HT1080 (cell line): ENCODE measurements at places on chromosomes 12 and 14. TPM values are rescaled to one million over a fixed set of nuclear protein-coding genes. Genes with fewer than 3 reads are reported as not detected.

DNA sequence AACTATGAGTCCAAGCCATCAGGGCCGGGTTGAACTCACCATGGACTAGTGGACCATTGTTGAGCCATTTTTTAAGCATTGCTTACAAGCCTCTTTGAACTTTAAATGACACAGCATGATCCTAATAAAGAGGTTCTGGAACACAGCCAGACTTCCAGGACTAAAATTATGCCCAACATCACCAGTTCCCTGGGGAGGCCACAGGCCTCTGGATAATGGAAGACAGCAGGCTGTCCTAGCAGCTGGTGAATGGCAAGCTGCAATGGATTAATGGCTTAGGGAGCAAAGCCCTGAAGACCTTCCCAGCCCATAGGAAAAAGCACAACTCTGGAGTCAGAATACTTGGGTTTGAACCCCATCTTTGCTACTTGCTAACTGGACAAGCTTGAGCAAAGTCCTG, 71.3 kb downstream of the FLRT2 start:
- no peak for DNase-seq

GRCh38 chr14:78790271-78790670, 620.1 kb downstream of the NRXN3 start:
- DNase-seq: no peak

DNA sequence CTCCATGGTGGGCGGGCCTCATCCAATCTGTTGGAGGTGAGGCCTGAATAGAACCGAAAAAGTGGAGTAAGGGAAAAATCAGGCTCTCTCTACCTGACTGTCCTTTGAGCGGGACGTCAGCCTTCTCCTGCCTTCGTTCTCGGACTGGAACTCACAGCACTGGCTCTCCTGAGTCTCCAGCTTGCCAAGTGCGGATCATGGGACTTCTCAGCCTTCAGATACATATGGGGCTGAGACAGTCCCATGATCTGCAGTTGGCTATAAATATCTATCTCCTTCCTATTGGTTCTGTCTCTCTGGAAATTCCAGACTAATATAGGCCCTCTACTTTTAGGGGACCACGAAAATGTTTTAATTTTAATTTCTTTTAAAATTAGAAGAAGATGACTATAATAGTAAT, 29.7 kb upstream of the PLEK2 start:
- DNase-seq: no peak

FGFR1OP2 gene
- 49.4 and 56.5 TPM in 2 replicates for total RNA-seq

DNA sequence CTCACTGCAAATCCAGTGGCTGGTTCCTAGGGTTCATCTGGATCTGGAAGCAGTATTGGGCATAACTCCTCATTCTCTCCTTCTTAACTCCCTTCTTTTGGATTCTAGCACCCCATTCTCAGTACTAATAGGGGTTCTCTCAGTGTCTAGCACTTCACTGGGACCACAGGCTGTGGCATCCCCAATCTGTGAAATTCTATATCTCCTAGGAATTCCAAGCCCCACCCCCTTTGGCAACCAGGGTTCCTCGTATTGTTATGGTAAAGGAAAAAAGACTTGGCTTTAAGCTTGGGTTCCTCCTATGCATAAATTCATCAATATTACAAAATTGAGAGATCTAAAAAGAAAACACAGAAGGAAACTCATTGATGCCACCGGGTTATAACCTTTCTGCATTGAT, 45.0 kb upstream of the FBXO21 start:
- no peak for DNase-seq

DNA sequence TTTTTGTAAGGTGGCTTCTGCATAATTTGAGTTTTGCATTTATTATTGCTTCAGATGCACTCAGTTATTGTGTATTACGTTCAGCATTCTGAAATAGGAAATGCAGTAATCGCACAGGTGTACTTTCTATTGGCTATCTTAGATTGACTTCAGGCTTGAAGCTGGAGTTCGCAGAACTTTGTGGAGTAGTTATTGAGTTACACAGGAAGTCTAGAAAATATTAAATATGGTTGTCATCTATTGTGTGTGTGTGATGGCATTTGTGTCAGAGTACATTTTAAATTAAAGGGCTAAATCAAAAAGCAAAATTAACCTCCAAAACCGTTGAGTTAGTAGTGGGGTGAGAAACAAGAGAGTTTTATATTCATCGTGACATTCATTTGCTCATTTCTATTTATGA, 2.7 kb downstream of the ARID2 start:
- no peak for DNase-seq

DNA sequence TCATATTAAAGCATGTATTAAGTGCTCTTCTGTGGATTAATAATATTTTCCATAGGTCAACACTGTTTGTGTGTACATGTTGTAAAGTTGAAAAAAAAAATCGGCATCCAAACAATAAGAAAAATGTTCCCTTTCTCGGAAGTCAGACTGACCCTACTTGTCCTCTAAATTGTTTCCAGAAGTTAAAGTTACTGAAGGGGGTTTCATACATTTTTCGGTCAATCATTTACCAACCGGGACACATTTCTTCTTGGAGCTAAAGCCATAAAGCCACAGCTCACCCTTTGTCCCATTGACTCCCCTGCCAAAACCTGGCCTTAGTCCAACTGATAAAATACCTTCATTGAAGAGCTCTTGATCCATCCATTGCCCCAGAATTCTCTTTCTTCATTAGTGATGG, 230.0 kb downstream of the ANO2 start:
- no peak for DNase-seq

GRCh38 chr12:112967858-112968257, 10.5 kb upstream of the OAS2 start:
- no peak for DNase-seq

DNA sequence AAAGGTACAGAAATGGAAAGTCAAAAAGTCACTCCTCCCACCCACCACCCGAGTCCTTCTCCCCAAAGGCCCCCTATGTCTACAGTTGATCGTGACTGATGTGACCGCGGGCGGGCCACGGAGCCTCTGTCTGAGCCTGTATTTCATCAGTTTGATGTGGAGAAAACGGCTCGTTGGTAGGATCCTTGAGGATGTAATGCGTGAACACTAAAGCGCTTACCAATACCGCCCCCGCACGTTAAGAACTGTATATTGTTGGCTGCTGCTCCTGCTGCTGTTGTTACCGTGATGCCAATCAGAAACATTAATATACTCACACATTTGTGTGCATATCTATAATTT, 24.6 kb upstream of the UBC start:
- DNase-seq: no peak

GPD1 gene
- 0.27 and 0.31 TPM in 2 replicates for total RNA-seq

DNA sequence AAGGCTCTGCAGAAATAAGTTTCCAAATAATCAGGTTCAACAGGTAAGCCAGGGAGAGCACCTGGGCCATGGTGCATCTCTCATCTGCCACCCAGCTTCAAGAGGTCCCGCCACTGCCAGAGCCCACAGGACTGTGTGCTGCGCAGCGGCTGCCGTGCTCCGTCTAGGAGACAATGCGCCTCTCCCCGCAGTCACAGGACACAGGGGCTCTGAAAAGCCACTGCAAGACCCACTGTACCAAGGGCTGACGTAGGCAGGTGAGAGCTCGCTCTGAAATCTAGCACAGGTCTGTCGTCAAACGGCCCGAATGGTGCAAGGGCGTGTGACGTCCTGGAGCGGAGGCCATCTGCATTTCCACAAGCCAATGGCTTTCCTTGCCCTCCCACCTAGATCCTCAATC, 201.1 kb downstream of the CALM1 start:
- no peak for DNase-seq

KRT1 gene
- not detected in 2 replicates for total RNA-seq

JAG2 gene
- 0.47 and 0.48 TPM in 2 replicates for total RNA-seq

SOAT2 gene
- total RNA-seq: not detected in 2 replicates

GRCh38 chr12:15216036-15216889, 5.0 kb downstream of the RERG start:
- DNase-seq: no peak

- DNase-seq: peak; percentile 81
These were observed 75.2 kb upstream of the PLEKHG3 start for GRCh38 chr14:64628940-64629408.

DNA sequence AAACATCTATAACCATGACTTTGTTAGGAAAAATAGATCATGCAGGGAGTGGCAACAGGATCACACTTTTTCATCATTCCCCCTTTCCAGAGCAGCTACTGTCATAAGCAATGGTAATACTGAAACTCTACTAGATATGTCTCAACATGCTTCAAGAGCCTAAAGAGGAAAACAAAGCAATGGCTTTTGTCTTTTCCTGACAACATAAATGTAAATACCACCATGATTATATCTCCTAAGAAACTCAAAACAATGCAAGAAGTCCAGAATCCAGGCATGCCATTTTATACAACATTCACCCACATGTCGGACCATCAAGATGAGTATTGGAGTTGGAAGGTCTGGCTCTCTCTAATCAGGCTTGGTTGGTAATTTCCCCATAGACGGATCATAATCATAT, 78.7 kb downstream of the KIF21A start:
- DNase-seq: no peak

DNA sequence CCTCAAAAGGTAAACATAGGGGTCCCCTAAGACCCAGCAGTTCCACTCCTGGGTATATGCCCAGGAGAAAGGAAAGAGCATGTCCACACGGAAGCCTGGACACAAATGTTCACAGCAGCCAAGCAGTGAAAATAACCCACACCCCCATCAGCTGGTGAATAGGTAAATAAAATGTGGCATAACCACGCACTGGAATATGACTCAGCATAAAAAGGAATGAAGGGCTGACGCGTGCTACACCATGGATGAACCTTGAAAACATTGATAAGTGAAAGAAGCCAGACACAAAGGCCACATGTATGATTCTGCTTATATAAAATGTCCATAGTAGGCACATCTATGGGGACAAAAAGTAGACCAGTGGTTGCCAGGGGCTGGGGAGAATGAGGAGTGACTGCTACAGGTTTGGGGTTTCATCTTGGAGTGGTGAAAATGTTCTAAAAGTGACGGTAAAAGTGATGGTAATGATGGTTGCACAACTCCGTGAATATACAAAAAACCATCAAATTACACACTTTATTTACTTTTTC, 3.8 kb upstream of the SCARB1 start:
- peak; percentile 54 for DNase-seq

DNA sequence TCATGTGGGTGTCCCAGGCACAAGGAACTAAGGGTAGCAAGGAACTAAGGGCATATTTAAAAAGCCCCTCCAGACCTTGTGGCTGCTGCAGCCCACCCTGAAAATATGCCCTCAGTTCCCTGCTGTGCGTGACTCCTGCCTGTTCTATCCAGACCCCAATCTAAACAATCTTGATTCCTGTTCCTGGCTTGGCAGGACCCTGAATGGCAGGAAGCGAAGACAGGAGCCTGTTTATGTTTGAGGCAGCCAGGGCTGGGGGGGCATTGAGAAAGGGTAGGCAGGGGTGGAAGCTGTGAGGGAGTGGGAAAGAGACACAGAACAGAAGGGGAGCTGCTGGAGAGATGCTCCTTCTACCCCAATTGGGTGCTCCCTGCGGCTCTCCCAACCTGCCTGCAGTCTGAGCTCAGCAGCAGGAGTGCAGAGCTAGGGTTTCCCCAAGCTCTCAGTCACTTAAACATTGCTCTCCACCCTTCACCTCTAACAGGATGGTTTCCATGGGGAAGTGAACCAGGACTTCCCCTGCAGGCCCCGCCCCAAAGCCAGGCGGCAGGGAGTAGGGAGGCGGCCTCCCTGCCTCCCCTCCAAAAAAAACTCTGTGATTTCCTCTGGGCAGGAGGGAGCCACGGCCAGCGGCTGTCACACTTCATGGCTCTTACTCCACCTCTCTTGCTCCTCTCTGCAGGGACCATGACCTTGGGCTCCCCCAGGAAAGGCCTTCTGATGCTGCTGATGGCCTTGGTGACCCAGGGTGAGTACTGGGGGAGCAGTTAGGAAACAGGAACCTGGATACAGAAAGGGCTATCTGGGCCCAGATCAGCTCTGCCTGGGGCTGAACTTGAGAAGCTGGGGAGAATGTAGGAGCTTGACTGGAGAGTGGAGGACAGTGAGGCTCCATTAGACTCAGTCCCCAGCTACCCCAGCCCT, 4.7 kb downstream of the ACVRL1 start:
- DNase-seq: peak; percentile 35

GRCh38 chr14:53767566-53767965, 189.1 kb downstream of the BMP4 start:
- DNase-seq: no peak

NABP2 gene
- total RNA-seq: 77.9 and 78.3 TPM in 2 replicates

PTGER2 gene
- not detected in 2 replicates for total RNA-seq

PMCH gene
- total RNA-seq: not detected in 2 replicates

DNA sequence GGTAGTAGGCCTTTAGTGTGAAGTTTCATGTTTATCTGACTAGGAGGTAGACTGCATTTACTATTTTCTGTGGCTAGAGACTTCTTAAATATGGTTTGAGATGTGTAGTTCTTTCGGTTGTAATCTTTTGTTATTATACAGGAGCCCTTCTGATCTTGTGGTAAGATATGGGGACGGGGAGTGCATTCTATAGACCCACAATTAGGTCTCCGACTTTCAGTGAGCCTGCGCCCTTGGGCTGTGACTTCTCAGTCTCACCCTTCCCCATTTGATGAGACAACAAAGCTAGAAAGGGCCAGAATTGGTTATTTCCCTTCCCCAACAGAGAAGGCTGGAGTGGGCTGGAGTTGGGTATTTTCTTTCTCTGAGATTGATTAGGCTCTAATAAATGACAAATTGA, 130.0 kb downstream of the MSRB3 start:
- no peak for DNase-seq

DNA sequence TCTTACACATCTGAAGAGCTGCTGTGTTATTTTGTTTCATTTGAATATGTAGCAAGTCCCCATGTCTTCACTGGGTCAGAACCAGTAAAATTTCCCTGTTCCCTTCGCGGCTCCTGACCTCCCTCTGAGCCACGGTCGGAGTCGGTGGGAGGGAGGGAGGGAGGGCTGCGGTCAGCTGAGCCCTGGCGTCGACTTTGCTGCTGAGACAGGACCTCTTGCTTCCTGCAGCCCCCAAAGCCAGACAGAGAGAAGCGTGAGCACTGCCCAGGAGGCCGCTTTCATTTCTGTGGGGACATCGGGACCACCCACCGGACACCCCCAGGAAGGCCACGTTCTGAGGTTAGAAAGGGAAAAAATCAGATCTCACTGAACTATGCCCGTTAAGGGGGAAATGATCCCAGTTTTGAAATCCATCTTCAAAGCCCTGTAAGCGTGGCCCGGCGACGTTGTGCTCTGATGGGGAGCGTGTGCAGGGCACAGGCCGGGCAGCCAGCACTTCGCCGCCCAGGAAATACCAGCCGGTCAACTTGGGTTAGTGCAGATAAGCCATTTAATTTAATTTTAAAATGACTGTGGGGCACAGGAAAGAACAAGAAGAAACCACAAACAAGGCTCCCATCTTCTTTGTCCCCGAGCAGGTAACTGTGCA, 42.1 kb downstream of the NOC4L start:
- DNase-seq: no peak

- peak; percentile 60 for DNase-seq
These were observed 1.7 kb downstream of the SINHCAF start for GRCh38 chr12:31324116-31324844.

- DNase-seq: peak; percentile 94
These were observed 470.3 kb downstream of the FOXG1 start for GRCh38 chr14:29236848-29237247.

DNA sequence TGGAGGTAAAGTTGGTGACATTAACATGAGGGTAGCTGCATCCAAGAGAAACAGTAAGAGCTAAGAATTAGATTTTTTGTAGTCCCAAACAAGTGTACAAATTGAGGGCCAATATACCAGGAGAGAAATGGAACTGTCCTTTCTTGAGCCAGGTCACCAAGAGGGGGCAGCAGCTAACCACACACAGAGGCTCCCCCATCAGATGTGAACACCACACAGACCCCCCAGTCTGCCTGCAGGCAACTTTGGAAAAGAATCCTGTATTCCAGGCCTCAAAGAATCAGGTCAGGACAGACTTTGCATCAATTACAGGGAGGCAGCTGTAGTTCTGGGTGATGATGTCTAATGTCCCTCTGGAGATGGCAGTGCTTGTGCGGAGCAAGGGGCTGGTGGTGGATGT, 77.9 kb downstream of the SPTB start:
- peak; percentile 43 for DNase-seq
